ENCODE measurements at places on chromosomes 1 and 21.
A peak's percentile ranks its signal among the peaks of the same experiment; 100 is the strongest.

GRCh38 chr1:202956969-202957368, 1.1 kb downstream of the ADIPOR1 start:
- no peak for DNase-seq

- DNase-seq = peak; percentile 3
These were observed 609.6 kb upstream of the NEGR1 start for GRCh38 chr1:72891976-72892375.

DNA sequence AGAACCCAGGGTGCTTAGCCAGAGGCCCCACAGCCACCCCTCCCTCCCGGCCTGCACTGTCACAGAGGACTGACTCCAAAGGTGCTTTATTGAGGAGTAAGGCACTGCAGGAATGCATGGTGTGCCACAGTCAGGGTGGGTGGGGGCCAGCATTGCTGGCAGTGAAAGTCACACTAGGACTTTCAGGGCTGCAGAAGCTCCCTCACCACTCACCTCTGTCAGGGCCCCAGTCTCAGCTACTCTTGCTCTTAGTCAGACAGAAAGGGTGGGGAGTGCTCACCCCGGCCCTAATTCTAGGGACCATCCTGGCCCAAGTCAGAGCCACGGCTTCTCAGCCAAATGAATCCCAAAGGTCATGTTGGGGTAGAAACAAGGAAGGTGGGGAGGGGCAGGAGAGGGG, 19.4 kb downstream of the KNCN start:
- DNase-seq = no peak

DNA sequence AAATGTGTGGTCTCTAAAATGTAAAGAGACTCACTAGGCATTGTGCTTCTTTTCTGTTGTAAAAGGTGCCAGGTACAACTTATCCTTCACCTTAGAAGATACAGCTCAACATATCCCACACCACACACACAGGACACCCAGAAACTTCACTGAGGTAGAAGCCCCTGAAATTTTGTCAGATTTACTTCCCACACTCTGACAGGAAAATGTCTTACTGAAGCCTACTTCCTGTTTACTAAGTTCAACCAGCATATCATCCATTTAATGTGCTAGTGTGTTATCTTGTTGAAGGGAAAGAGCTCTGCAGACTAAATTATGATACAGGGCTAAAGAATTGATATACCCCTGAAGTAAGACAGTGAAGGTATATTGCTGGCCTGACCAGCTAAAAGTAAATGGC, 39.9 kb upstream of the INSL5 start:
- DNase-seq = no peak

DNA sequence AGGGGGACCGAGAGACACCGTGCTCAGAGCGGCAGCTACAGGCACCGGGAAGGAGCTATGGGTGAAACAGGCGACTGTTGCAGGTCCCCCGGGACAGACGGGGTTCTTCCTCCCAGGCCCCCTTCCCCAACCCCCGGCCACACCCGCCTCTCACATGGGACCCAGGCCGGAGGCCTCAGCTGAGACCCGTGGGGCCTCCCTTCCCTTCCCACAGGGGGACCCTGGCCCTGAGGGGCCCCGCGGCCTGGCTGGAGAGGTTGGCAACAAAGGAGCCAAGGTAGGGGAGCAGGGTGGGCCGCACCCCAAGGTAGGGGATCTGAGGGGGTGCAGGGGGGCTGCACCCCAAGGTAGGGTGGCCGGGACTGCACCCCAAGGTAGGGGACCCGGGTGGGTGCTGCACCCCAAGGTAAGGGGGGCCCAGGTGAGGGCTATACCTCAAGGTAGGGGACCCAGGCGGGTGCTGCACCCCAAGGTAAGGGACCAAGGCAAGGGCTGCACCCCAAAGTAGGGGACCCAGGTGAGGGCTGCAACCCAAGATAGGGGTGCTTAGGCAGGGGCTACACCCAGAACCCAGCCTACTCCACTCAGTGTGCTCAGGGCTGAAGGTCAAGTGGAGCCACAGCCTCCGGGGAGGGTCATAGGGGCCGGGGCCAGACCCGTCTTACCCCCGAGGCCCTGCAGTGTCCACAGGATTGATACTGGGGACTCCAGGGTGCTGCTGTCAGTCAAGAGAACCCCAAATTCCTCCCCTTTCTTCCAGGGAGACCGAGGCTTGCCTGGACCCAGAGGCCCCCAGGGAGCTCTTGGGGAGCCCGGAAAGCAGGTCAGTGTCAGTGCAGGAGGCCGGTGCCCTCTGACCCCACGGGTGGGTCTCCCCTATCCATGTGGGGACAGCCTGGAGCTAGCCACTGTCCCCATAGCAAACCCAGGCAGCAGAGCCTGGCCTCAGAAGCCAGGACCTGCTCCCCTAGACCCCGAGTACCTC, 22.7 kb downstream of the COL6A2 start:
- DNase-seq = no peak

DNA sequence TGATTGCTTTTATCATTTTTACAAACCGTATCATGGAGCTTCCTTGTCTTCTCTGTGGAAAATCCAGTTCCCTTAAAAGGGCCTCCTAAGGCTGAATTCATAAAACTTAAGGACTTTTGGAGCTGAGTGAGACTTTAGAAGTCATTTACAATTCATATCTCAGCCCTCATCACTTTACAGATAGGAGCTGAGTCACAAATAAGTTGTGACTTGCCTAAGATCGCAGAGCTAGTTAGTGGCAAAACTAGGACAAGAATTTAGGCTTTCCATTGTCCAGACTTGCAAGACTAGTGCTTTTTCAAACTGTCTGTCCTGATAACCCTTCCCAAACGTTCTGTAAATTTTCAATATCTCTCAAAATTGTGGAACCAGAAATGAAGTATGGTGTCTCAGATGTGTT, 37.3 kb downstream of the C1orf21 start:
- DNase-seq = no peak
